ENCODE measurements at places on chromosomes 12 and 14.

- no peak for DNase-seq
These were observed 1.0 kb downstream of the CD9 start for GRCh38 chr12:6201213-6201608.

DNA sequence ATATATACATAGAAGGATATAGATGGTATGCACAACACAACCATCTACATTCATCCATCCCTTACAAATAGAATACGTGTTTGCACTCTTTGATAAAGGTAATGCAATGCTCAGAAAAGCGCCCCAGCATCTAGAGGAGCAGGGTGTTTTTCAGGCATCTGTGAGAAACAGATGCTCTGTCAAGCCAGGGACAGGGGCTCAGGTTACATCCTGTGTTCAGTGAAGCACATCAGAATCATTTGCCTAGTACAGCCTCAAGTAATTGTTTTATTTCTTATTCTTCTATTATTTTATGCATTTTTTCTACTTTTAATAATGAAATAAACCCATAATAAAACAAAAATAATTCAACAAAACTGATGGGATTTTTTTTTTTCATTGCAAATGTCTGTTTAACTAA lies 50.5 kb upstream of the HIF1A start:
- DNase-seq: no peak

DNA sequence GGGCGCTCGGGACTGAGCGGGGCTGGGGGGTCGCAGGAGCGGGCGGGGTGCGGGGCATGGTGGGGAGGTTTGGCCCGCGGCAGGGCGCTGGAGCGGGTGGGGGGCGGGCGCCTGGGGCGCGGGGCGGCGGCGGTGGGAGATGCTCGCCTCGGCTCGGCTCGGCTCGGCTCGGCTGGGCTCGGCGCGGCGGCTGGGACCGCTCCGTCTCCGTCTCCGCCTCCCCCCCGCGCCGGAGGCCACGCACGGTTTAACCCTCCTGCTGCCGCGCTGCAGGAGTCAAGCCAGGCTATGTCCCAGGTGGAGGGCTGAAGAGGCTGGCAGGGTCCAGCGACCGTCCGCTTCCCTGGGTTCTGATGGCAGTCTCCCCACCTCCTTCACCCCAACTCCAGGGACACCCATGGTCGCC lies at the start of gene PIANP:
Gene PIANP (minus strand): TSS at position 170 of the 406 bp plus-strand sequence. CDS start 2,754 bp downstream, outside the sequence.
- peak; percentile 75 for DNase-seq

GRCh38 chr12:48037267-48037915 lies 33.1 kb upstream of the COL2A1 start:
- DNase-seq: no peak

DNA sequence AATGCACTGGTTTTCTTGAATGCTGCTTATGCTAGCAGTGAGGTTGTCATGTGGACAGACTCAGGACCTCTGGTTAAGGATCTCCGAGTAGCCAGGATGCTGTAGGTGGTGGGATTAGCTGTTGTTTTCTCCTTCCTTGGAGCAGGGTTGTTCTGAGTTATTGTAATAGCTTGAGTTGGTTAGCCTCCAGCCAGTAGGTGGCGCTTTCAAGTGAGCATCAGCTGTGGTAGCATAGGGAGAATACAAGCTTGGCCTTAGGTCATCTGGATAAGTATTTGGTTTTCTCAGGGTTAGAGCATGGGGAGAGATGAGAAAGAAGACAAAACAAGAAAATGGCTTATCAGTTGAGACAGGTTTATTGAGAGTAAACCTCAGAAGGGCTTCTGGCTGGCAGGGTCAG lies 299.7 kb upstream of the FBXO33 start:
- no peak for DNase-seq
